ENCODE measurements at places on chromosomes 7 and 10.

DNA sequence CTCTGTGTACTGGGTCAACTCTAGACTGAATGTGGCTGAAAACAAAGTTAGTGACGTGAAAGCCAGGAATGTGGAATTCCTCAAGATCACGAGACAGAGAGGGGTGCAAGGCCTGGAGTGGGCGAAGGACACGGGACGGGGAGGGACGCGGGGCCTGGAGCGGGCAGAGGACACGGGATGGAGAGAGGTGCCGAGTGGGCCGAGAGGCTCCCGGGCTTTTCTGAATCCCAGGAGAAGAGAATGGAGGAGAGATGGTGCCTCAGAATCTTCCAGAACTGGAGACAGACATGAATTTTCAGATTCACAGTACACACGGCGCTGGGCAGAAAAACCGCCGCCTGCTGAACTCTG, 50.6 kb upstream of the PRKAR1B start:
- H3K4me3 ChIP-seq, result no peak overlapping the region
- no peaks in the 10 kb centered on the region for H3K27me3 ChIP-seq
- H3K27ac ChIP-seq, result no peak overlapping the region
- H3K36me3 ChIP-seq, result peaks cover 35% of the 10 kb centered on the region
- DNase-seq, result no peak
- H3K4me1 ChIP-seq, result no peaks in the 10 kb centered on the region

- no peaks in the 10 kb centered on the region for H3K27me3 ChIP-seq
- H3K27ac ChIP-seq, result no peak overlapping the region
- no peak for DNase-seq
- H3K4me1 ChIP-seq, result peaks cover 5% of the 10 kb centered on the region
- H3K4me3 ChIP-seq, result no peak overlapping the region
Measured at GRCh38 chr7:34327681-34328080, 330.3 kb upstream of the NPSR1 start.

DNA sequence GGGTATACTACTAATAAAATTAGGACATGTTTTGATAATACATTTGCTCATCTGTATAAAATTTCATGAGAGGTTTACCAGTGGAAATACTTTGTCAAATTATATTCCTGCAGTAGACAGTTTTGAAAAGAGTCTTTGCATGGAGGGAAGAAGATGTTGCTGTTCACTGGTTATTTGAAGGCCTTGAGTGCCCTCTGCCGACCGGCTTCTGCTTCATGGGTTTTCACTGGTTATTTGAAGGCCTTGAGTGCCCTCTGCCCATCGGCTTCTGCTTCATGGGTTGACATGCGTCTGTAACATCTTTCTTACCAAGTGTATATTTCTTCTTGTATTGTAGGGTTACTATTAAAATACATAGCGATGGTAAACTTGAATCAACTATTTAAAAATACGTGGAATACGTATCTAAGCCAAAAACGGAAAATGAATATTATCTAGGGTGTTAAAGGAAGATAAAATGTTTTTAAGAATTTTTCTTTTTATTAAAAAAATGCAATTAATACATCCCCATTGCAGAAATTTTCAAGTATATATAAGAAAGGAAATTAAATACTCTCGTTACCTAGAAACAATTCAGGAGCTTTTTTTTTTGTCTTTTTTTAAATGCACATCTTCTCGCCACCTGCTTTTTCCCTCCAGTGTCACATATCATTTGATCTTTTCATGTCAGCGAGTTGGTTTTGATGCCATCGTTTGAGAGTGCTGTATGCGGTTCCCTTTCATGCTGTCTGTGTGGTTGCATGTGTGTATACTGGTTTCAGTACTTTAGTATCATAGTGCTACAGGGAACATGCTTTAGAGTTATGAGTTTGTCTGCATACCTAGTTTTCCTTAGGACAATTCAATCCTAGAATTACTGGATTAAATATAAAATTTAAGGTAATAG, 73.4 kb downstream of the SHH start:
- H3K4me1 ChIP-seq, result peaks cover 5% of the 10 kb centered on the region
- H3K4me3 ChIP-seq, result no peak overlapping the region
- no peak overlapping the region for H3K27ac ChIP-seq
- H3K27me3 ChIP-seq, result no peaks in the 10 kb centered on the region
- H3K36me3 ChIP-seq, result peaks cover 21% of the 10 kb centered on the region
- no peak for DNase-seq

DNA sequence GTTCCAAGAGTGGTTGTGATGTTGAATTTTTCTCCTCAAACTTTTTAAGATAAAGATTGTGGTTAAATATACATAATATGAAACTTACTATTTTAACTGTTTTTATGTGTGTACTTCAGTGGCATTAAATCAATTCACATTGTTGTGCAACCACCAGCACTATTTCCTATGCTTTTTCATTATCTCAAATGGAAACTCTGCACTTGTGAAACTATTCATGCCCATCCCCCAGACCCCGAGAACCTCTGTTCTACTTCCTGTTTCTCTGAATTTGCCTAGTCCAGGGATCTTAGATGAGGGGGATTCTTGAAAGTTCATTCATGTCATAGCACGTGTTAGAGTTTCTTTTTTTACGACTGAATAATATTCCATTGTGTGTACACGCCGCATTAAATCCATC, 67.0 kb downstream of the WDR37 start:
- H3K36me3 ChIP-seq, result peaks cover 35% of the 10 kb centered on the region
- DNase-seq, result no peak
- no peak overlapping the region for H3K4me3 ChIP-seq
- no peaks in the 10 kb centered on the region for H3K4me1 ChIP-seq
- no peaks in the 10 kb centered on the region for H3K27me3 ChIP-seq

- no peak overlapping the region for H3K27ac ChIP-seq
- H3K27me3 ChIP-seq, result no peaks in the 10 kb centered on the region
- H3K4me3 ChIP-seq, result no peak overlapping the region
Measured at GRCh38 chr7:144710791-144711190, 125.1 kb downstream of the TPK1 start.

DNA sequence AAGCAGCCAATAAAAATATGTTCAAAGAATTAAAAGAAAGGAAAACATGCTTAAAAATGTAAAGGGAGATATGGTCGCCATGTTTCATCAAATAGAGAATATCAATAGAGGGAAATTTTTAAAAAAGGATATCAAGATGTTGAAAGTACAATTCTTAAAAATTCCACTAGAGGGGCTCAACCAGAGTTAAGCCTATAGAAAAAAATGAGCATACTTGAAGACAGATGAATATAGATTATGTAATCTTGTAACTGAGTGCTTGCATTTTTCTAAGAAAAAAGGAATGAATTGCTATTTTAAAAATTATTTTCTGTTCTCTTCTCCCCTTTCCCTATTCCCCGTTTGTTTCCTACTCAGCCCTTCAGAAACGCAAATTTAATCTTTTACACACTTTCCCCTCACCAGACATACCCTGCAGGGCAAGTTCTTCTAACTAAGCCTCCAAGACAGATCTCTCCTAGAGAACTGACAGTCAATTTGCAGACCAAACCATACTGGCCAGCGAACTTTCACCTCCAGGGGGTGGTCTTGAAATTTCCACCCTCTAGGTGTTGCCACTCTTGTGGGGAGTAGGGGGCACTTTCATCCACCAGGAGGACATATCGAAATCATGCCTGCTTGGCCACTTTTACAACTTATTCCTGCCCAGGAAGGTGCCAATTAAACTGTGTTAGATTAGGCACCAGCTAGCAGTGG, 67.7 kb downstream of the NSUN6 start:
- H3K27me3 ChIP-seq, result no peaks in the 10 kb centered on the region
- no peaks in the 10 kb centered on the region for H3K36me3 ChIP-seq
- H3K4me1 ChIP-seq, result no peaks in the 10 kb centered on the region
- no peak for DNase-seq
- H3K27ac ChIP-seq, result no peak overlapping the region

- H3K4me1 ChIP-seq, result no peaks in the 10 kb centered on the region
- no peak overlapping the region for H3K27ac ChIP-seq
- peaks cover 9% of the 10 kb centered on the region for H3K36me3 ChIP-seq
- no peaks in the 10 kb centered on the region for H3K27me3 ChIP-seq
- no peak for DNase-seq
Measured at GRCh38 chr7:17342756-17343155, 44.3 kb downstream of the AHR start.

- no peaks in the 10 kb centered on the region for H3K36me3 ChIP-seq
- H3K27me3 ChIP-seq, result no peaks in the 10 kb centered on the region
- DNase-seq, result no peak
- no peak overlapping the region for H3K4me3 ChIP-seq
Measured at GRCh38 chr7:54857294-54857693, 98.3 kb upstream of the SEC61G start.

DNA sequence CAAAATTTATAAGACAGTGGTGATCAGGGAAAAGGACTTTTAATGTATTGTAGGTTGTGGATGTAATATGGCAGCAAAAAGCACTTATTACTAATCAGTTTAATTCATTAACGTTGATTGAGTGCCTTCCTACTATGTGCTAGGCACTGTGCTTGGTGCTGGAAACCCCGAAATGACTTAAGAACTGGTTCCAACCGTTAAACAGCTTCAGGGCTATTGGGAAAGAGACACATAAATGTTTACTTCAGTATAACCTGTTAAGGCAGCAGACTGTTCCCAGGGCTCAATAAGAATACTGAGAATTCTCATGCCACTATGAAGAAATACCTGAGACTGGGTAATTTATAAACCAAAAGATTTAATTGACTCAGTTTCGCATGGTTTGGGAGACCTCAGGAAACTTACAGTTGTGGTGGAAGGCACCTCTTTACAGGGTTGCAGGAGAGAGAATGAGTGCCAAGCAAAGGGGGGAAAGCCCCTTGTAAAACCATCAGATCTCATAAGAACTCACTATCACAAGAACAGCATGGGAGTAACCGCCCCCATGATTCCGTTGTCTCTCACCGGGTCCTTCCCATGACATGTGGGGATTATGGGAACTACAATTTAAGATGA, 1.1 kb upstream of the SLC25A13 start:
- no peak overlapping the region for H3K4me3 ChIP-seq
- H3K36me3 ChIP-seq, result no peaks in the 10 kb centered on the region
- H3K27ac ChIP-seq, result no peak overlapping the region
- no peaks in the 10 kb centered on the region for H3K27me3 ChIP-seq

GRCh38 chr7:102138676-102139075, 148.0 kb upstream of the SH2B2 start:
- H3K4me1 ChIP-seq, result peaks cover 4% of the 10 kb centered on the region
- no peak overlapping the region for H3K4me3 ChIP-seq
- no peak overlapping the region for H3K27ac ChIP-seq
- no peak for DNase-seq
- no peaks in the 10 kb centered on the region for H3K27me3 ChIP-seq

GRCh38 chr7:68783684-68784083, 814.6 kb upstream of the AUTS2 start:
- H3K4me3 ChIP-seq, result no peak overlapping the region
- H3K36me3 ChIP-seq, result no peaks in the 10 kb centered on the region
- no peaks in the 10 kb centered on the region for H3K4me1 ChIP-seq
- no peaks in the 10 kb centered on the region for H3K27me3 ChIP-seq
- no peak overlapping the region for H3K27ac ChIP-seq
- DNase-seq, result no peak

DNA sequence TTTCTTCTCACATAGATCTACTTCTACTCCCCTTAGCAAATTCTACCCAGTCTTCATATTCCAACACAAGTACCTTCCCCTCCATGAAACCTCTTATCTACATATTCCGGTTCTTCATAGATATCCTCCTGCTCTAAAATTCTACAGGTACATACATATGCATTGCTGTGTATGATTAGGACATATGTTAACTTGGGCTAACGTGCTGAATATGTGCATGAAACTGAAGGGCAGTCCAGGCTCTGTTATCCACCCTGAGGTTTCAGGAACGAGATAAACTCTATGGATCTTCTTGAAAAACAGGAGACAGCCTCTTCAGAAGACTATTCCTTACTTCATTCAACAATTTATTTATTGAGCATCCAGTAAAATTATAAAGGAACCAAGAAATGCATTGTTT, 31.5 kb downstream of the TM9SF3 start:
- H3K36me3 ChIP-seq, result peaks cover 22% of the 10 kb centered on the region
- no peak overlapping the region for H3K4me3 ChIP-seq
- no peaks in the 10 kb centered on the region for H3K27me3 ChIP-seq
- no peaks in the 10 kb centered on the region for H3K4me1 ChIP-seq
- DNase-seq, result no peak

GRCh38 chr10:14134275-14134674, 196.4 kb downstream of the FRMD4A start:
- no peak overlapping the region for H3K27ac ChIP-seq
- no peaks in the 10 kb centered on the region for H3K4me1 ChIP-seq
- no peaks in the 10 kb centered on the region for H3K36me3 ChIP-seq

GRCh38 chr10:12350167-12350872, 973 bp downstream of the CAMK1D start:
- peak overlapping the region; percentile 55 for H3K4me3 ChIP-seq
- peaks cover 24% of the 10 kb centered on the region for H3K27me3 ChIP-seq
- H3K4me1 ChIP-seq, result peaks cover 8% of the 10 kb centered on the region
- no peak overlapping the region for H3K27ac ChIP-seq
- no peaks in the 10 kb centered on the region for H3K36me3 ChIP-seq
- DNase-seq, result no peak

DNA sequence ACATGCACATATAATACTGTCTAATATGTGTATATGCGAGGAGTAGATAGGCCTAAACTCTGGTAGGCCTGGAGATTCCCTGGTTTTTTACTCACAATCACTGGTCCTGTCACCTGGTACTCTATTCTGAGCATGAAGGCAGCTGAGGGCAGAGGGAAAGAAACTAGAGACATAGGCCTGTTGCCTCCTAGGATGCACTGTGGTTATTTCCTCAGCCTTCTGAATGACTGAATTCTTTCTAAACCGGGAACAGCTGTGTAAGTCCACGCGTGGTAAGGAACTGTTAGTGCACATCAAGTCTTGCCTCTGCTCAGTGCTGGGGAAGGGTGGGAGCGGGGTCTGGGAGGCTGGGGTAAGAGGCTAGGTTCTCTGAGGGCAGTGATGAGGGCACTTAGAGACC, 7.7 kb downstream of the KAZALD1 start:
- no peak overlapping the region for H3K27ac ChIP-seq
- peaks cover 23% of the 10 kb centered on the region for H3K27me3 ChIP-seq
- no peaks in the 10 kb centered on the region for H3K36me3 ChIP-seq
- peaks cover 9% of the 10 kb centered on the region for H3K4me1 ChIP-seq
- H3K4me3 ChIP-seq, result no peak overlapping the region
- DNase-seq, result no peak

GRCh38 chr10:23341004-23341403, 3.6 kb downstream of the C10orf67 start:
- H3K27me3 ChIP-seq, result no peaks in the 10 kb centered on the region
- H3K4me1 ChIP-seq, result peaks cover 37% of the 10 kb centered on the region
- H3K4me3 ChIP-seq, result no peak overlapping the region

GRCh38 chr10:89250865-89251408, 638 bp downstream of the LIPA start:
- H3K27ac ChIP-seq, result peak overlapping the region; percentile 56
- H3K4me1 ChIP-seq, result peaks cover 8% of the 10 kb centered on the region
- peaks cover 1% of the 10 kb centered on the region for H3K36me3 ChIP-seq
- DNase-seq, result no peak
- H3K4me3 ChIP-seq, result peak overlapping the region; percentile 96
- H3K27me3 ChIP-seq, result no peaks in the 10 kb centered on the region

All from keratinocyte (primary cell).